ENCODE measurements at places on chromosomes 12 and 14.

GRCh38 chr12:111405859-111406473 lies at the start of gene SH2B3:
Gene SH2B3 (plus strand): TSS chr12:111405923. CDS start chr12:111418146, 12,223 bp downstream.
- DNase-seq, result no peak

GRCh38 chr14:22152161-22152870 lies 436.7 kb downstream of the DAD1 start:
- no peak for DNase-seq

- DNase-seq, result no peak
Measured at GRCh38 chr12:32545413-32545980, 133.6 kb upstream of the DNM1L start.

GRCh38 chr12:60437297-60437696 lies 841.5 kb downstream of the SLC16A7 start:
- no peak for DNase-seq

- DNase-seq, result no peak
Measured at GRCh38 chr12:105109465-105110212, 2.1 kb downstream of the WASHC4 start.

GRCh38 chr14:94439453-94440057 lies 13.0 kb downstream of the SERPINA11 start:
- DNase-seq, result no peak

GRCh38 chr12:69932676-69933552 lies 107.9 kb downstream of the MYRFL start:
- DNase-seq, result no peak

DNA sequence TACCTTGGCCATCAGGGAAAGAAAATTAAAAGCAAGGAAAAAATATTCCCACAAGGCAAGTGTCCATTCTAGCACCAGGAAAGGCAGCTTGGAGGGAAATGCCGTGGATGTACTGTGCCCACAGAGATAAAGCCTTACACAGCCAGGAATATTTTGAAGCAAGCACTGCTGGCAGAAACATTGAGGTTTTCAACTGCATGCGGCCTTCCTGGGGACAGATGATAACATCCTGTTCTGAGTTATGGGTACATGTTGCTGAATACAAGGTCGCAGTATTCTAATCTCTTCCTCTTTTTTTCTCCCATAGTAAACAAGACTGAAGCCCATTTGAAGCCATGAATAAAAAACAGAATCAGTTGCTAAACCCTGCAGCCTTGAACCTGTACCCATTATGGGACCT lies 197.1 kb downstream of the BTG1 start:
- no peak for DNase-seq

- no peak for DNase-seq
Measured at GRCh38 chr14:94816113-94816512, 46.2 kb upstream of the GSC start.

GRCh38 chr12:25718081-25718731 lies 165.1 kb upstream of the LMNTD1 start:
- DNase-seq, result no peak
